NCI-H460 (cell line): ENCODE measurements at places on chromosomes 7 and 10. TPM values are rescaled to one million over a fixed set of nuclear protein-coding genes. Genes with fewer than 3 reads are reported as not detected.

Gene LIPK
- total RNA-seq, result not detected in 2 replicates

Gene ATOH7
- total RNA-seq, result 0.20 TPM in 1 of 2 replicates, not detected in the other

DNA sequence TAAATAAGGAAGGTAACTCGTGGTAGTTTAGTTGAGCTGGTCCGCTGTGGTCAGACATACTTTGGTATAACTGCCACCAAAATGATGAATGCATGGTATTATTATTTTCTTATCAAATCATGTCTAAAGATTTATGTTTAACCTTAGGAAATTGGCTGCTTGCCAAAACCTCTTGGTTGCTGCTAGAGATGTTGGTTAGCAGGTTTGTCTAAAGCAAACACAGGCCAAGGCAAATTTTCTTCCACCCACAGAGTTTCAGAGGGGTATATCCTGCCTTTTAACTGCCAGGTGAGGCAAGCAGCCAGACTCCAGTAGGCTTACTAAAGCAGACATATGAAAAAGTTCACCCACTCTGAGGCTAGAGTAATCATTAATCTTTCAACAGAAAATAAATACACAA lies 101.4 kb downstream of the SEMA3E start:
- no peak for DNase-seq

DNA sequence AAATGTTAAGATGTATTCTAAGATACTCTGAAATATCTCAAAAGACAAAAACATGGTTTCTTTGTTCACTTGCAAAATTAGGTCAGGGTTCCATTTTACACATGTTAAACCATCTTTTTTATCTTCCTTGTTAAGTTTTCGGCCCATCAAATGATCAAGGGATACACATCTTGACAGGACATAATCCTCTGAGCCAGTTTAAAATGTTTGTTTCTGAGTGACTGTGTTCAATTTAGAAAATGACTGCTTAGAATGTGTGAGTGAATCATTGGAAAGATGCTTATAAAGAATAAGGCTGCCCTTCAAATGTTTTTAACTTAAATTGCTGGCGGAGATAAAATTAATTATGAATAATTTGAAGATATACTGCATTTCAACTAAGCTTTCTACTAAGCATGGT lies 95.9 kb upstream of the SLC26A5 start:
- DNase-seq, result no peak

DNA sequence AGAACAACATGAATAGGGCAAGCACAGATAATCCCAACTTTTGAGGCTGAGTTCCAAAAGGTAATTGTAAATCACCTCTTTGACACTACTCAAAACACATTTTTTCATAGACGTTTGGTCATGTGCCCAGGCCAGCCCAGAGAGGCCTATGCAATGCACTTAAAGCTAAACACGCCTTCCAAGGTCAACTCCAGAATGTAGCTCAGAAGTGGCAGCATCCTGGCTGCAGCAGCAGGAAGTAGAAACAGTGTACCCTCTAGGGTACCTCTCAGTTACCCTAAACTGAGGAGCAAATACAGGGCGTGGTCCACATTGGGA lies 58.7 kb downstream of the OSBPL3 start:
- no peak for DNase-seq

- no peak for DNase-seq
Measured at GRCh38 chr10:29084681-29085307, 204.1 kb upstream of the LYZL1 start.

DNA sequence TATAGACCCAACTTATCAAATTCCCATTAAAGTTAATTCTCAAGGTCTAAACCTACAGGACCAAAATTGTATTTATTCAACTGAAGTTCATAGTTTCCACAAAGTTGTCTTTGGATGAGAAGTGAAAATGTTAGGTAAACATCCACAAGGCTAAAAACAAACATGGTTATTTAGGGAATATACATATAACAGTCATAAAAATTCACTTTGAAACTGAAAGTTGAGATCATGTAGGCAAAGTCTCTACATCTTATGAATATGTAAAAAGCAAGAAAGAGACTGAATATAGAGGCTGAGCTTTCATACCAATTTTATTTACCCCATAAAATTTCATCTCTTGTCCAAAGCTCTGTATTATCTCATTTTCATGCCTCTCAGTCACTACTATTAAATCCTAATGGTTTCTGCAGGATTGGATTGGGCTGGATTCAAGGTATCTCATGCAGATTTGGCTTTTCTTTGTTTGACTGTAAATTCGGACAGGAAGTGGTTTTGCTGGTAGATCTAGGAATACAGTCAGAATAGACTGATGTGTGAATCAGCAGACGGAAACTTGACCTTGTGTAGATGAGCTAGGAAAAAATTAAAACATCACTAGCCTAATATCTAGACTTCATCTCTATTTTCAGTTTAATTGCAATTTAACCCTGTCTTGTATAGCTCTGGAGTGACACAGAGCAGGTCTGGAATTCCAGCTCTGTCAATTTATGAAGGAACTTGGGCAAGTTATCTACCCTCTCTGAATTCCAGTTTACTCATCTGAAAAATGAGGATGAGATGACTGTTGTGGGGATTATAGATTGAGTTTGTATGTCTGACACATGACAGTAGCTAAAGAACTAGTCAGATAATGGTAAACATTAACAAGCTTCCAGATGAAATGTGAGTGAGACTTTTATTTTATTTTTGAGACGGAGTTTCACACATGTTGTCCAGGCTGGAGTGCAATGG lies 27.3 kb upstream of the SKAP2 start:
- DNase-seq, result no peak
